ENCODE measurements at places on chromosomes 3 and 15.

DNA sequence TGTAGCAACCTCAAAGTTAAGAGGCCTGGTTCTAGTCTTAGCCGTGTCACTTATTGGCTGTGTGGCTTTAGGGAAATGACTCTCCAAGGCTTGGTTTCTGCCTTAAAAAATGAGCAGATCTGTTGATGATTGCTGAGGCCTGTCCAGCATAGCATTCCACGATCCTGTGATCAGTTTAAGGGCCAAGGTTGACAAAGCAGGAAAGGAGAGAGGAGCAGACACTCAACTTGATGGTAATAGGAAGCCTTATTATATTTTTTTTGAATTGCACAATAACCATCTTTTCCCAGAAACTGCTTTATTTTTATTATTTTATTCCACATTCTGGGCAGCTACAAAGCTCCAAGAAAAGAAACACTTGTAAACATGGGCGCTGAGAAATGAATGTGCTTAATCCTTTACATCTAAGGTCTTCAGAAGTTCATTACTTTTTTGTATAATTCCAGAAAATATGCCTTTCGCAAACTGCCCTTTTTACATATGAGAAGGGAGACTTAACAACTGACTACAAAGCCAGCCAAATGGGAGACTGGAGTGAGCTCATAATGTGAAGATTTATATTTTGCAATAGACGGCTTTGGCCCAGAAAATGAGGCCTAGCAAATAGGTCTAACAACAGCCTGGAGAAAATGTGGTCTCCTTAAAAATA is 241.0 kb downstream of the ATP8B4 start:
- no peak for DNase-seq

GRCh38 chr3:63961891-63962290 is 49.7 kb upstream of the SCAANT1 start:
- DNase-seq = no peak

GRCh38 chr3:99669879-99670555 is 31.6 kb downstream of the COL8A1 start:
- no peak for DNase-seq

GRCh38 chr15:63509955-63510940 is 5.9 kb downstream of the USP3 start:
- no peak for DNase-seq

- DNase-seq = no peak
Measured at GRCh38 chr15:25793354-25794050, 69.6 kb downstream of the ATP10A start.

- DNase-seq = no peak
Measured at GRCh38 chr3:71031914-71032521, 551.5 kb downstream of the FOXP1 start.

DNA sequence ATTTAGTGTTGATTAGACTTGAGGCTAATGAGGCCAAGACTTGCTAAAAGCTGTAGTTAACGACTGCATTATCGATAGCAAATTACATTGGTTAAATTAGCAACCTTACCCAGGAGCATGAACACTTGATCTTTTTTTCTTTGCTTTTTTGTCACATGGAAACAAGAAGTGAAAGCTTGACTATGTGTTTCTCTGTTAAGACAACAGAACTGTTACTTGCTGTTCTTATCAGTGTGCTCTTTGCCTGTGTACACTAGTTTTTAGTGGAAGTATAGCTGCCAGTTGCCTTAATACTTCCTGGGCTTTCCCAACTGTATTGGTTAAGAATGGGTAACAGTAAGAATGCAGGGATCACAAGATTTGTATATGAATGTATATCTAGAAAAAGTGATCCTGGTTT is 625.5 kb downstream of the NAALADL2 start:
- DNase-seq = no peak
